ENCODE measurements at places on chromosomes 13 and 19. TPM values are rescaled to one million over a fixed set of nuclear protein-coding genes. Genes with fewer than 3 reads are reported as not detected.

USPL1 gene
- 14.2 TPM for total RNA-seq

SAFB2 gene
- 12.6 TPM for total RNA-seq

ZNF101 gene
- total RNA-seq, result 10.9 TPM

LGALS4 gene
- total RNA-seq, result not detected

IRGC gene
- total RNA-seq, result not detected

CGB2 gene
- 4.2 TPM for total RNA-seq

CYP4F11 gene
- 0.17 TPM for total RNA-seq

GJB2 gene
- total RNA-seq, result not detected

KLK2 gene
- total RNA-seq, result not detected

LENG9 gene
- total RNA-seq, result 1.2 TPM
